ENCODE measurements at places on chromosomes 16 and 17. TPM values are rescaled to one million over a fixed set of nuclear protein-coding genes. Genes with fewer than 3 reads are reported as not detected.
A peak's percentile ranks its signal among the peaks of the same experiment; 100 is the strongest.

- no peak overlapping the region for H3K4me3 ChIP-seq
- no peak overlapping the region for H3K27ac ChIP-seq
- DNase-seq, result no peak
- H3K4me1 ChIP-seq, result no peaks in the 10 kb centered on the region
- H3K36me3 ChIP-seq, result no peaks in the 10 kb centered on the region
- H3K27me3 ChIP-seq, result no peaks in the 10 kb centered on the region
Measured at GRCh38 chr16:19105131-19105530, 8.6 kb upstream of the ITPRIPL2 start.

DNA sequence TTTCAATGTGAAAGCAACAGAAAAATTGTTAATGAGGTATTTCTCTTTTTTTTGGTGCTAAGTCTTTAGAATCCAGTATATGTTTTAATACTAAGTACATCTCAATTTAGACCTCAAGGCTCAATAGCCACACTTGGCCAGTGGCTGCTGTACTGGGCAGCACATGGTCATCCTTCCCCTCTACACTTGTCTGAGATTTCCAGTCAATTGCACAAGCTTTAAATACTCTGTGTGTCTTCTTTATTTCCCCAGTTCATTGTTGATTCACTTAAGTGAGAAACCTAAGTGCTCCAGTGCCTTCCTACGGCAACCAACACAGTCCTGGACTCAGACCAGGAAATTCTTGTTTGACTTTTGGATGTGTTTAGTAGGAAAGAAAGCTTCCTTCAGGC, 62.2 kb downstream of the TNRC6C start:
- no peaks in the 10 kb centered on the region for H3K27me3 ChIP-seq
- no peaks in the 10 kb centered on the region for H3K36me3 ChIP-seq
- H3K4me1 ChIP-seq, result peaks cover 6% of the 10 kb centered on the region
- no peak overlapping the region for H3K27ac ChIP-seq
- DNase-seq, result no peak

DNA sequence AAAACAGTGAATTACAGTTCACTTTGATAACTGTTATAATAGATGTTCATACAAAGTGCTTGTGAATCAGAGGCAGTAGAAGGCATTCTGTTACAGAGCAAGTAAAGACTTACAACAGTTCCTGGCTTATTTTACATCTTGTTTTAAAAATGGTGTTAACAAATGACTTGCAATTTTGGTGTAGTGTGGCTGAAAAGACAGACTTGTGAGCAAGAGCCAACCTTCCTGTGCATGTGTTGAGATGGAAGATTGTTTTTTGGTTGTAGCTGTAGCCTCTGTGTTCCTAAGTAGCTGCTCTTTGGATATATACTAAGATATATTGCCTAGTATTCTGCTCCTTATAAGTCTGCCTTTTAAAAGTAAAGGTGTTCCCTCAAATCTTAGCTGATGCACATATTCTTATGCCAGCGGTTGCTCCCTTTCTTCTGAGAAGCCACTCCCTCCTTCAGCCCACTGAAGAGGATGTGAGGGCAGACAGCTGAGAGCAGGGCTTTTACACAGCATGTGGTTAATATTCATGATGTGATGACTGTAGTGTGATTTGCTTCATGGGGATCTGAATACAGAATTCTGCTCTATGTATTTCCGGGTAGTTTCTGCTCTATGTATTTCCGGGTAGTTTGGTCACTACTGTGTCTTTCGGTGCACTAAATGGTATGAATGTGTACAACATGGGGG, 182.3 kb downstream of the PHKB start:
- H3K4me3 ChIP-seq, result no peak overlapping the region
- H3K27ac ChIP-seq, result no peak overlapping the region
- H3K27me3 ChIP-seq, result no peaks in the 10 kb centered on the region
- no peak for DNase-seq
- no peaks in the 10 kb centered on the region for H3K4me1 ChIP-seq
- H3K36me3 ChIP-seq, result no peaks in the 10 kb centered on the region

- no peaks in the 10 kb centered on the region for H3K27me3 ChIP-seq
- H3K36me3 ChIP-seq, result no peaks in the 10 kb centered on the region
- H3K4me1 ChIP-seq, result no peaks in the 10 kb centered on the region
- no peak overlapping the region for H3K27ac ChIP-seq
- no peak for DNase-seq
Measured at GRCh38 chr17:34347063-34347462, 9.2 kb upstream of the CCL13 start.

DNA sequence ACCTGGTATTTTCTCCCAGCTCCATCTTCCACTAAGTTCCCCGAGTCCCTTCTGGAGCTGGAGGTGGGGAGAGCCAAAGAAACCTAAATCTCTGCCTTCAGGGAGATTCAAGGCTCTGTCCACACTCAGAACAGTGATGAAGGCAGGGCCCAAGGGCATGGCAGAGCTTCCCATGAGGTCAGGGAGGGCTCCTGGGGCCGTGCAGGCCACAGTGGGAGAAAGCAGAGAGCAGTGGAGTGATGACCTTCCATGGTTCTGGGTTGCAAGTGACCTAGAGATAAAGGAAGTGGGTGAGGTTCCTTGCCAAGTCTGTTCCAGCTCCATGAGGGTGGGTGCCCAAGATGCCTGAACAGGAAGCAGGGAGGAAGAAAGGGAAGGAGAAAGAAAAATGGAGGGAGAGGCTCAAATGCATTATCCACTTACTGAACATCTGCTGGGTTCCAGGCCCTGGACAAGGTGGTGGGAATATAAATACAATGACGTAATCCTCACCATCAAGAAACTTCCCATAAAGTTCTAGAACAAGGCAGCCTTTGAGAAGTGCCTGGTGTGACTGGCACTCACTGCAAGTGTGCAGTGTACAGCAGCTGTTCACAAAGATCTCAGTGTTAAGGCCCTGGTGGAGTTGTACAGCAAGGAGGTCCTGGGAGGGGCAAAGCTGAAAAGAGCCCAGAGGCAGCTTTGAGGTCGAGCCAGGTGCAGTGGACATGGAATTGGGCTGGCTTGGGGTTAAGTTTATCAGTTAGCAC, 13.3 kb downstream of the TBKBP1 start:
- peaks cover 5% of the 10 kb centered on the region for H3K4me1 ChIP-seq
- DNase-seq, result no peak
- no peak overlapping the region for H3K4me3 ChIP-seq
- H3K27ac ChIP-seq, result no peak overlapping the region

GRCh38 chr17:49588726-49589576, 13.3 kb downstream of the NXPH3 start:
- H3K27ac ChIP-seq, result no peak overlapping the region
- no peak for DNase-seq
- H3K4me3 ChIP-seq, result no peak overlapping the region
- no peaks in the 10 kb centered on the region for H3K4me1 ChIP-seq
- H3K27me3 ChIP-seq, result no peaks in the 10 kb centered on the region

GRCh38 chr17:47188271-47188875, 722 bp downstream of the CDC27 start:
- peak; percentile 16 for DNase-seq
- peak overlapping the region; percentile 74 for H3K27ac ChIP-seq
- peaks cover 12% of the 10 kb centered on the region for H3K4me1 ChIP-seq
- H3K27me3 ChIP-seq, result no peaks in the 10 kb centered on the region

GRCh38 chr17:72878975-72879660, 213.4 kb downstream of the SLC39A11 start:
- no peaks in the 10 kb centered on the region for H3K4me1 ChIP-seq
- no peak for DNase-seq
- H3K36me3 ChIP-seq, result 0 out of 2 replicates have a peak, but pooled peaks cover 4% of the 10 kb centered on the region
- H3K27me3 ChIP-seq, result no peaks in the 10 kb centered on the region
- no peak overlapping the region for H3K4me3 ChIP-seq

CLDN7 gene
- 117 TPM for total RNA-seq

PRAC1 gene
- total RNA-seq, result not detected

TCAP gene
- total RNA-seq, result 0.74 TPM

NLGN2 gene
- total RNA-seq, result 38.7 TPM

Data from GM23338 (cell line).